ENCODE measurements at places on chromosomes 1 and 21. TPM values are rescaled to one million over a fixed set of nuclear protein-coding genes. Genes with fewer than 3 reads are reported as not detected.

GRCh38 chr1:43590388-43590925 is 59.5 kb upstream of the KDM4A start:
- no peak for DNase-seq
- H3K27me3 ChIP-seq: no peaks in the 10 kb centered on the region
- H3K27ac ChIP-seq: no peak overlapping the region
- H3K4me3 ChIP-seq: no peak overlapping the region
- H3K36me3 ChIP-seq: no peaks in the 10 kb centered on the region

DNA sequence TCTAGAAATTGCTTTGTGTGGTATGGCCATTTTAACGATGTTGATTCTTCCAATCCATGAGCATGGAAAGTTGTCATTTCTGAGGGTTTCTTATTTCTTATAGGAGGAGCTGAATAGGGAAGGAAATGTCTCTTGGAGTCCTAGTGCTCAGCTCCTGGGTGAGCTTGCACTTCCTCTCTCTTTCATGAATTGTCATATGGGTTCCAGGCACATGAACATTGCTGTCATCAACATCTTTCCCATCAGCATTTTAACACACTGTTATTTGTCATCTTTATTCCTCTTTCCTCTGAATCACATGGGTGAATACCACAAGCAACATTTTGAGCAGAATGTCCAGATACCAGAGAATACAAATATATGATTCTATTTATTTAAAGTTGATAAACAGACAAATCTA is 23.4 kb downstream of the SLAMF6 start:
- H3K36me3 ChIP-seq: peaks cover 2% of the 10 kb centered on the region
- H3K27ac ChIP-seq: no peak overlapping the region
- no peaks in the 10 kb centered on the region for H3K27me3 ChIP-seq

DNA sequence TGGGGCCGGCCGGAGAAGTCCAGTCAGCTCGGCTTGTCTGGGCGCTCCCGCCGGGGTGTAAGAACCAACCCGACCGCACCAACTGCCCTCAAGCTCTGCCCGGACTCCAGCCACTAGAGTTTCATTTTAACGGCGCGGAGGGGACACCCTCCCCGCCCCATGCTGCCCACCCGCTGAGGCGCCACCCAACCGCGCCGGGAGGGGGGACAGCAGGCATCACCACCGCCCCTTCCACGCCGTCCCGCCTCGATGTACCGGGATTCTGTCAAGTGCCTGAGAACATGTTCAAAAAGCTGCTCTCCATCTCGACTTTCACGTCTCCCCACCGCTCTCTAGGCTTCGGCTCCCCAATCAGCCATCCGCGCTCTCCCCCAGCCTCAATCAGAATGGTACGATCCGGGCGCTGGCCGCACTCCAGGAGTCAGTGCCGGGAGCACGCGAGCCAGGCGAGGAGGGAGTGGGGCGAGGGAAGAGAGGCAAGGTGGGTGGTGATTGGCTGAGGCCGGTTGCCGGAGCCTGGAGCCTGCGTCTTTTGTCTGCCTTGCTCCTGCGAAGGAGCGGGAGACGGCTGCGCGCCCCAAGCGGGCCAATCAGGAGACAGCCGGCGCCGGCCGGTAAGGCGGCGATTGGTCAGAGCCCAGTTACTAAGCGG is at the start of gene PIK3R3:
PIK3R3 (minus strand) TSS at position 101 of the 652 bp plus-strand sequence. CDS start 677 bp downstream, outside the sequence.
- peaks cover 9% of the 10 kb centered on the region for H3K4me1 ChIP-seq
- peaks cover 11% of the 10 kb centered on the region for H3K27me3 ChIP-seq
- peak; percentile 94 for DNase-seq
- no peaks in the 10 kb centered on the region for H3K36me3 ChIP-seq
- H3K4me3 ChIP-seq: peak within 1 kb of the TSS; percentile 83

- H3K4me3 ChIP-seq: no peak overlapping the region
- no peaks in the 10 kb centered on the region for H3K36me3 ChIP-seq
- no peaks in the 10 kb centered on the region for H3K4me1 ChIP-seq
- no peak overlapping the region for H3K27ac ChIP-seq
- H3K27me3 ChIP-seq: no peaks in the 10 kb centered on the region
- DNase-seq: no peak
Observed at GRCh38 chr1:99370476-99370875, 106.2 kb downstream of the PLPPR4 start.

- no peak for DNase-seq
- H3K36me3 ChIP-seq: no peaks in the 10 kb centered on the region
- no peak overlapping the region for H3K27ac ChIP-seq
- no peaks in the 10 kb centered on the region for H3K27me3 ChIP-seq
- no peak overlapping the region for H3K4me3 ChIP-seq
- H3K4me1 ChIP-seq: peaks cover 19% of the 10 kb centered on the region
Observed at GRCh38 chr1:56548571-56548970, 30.8 kb downstream of the PLPP3 start.

DNA sequence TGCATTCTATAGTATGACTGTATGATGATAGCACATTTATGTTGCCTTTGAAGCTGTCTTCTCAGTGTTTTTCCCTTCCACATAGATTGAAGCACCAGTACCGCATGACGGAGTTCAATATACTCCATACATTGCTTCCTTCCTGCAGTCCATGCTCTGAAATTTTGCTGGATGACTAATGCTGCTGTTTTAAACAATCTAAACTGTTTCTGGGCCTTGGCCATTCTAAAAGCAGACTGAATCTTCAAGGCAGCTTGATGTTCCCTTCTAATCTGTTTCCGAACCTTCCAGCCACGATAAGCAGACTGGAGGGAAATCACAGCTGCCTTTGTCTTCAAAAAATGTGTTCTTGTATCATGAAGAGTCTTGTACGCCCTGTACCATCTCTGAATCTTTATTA is 36.2 kb upstream of the F13B start:
- H3K4me1 ChIP-seq: no peaks in the 10 kb centered on the region
- H3K4me3 ChIP-seq: no peak overlapping the region
- H3K27ac ChIP-seq: no peak overlapping the region
- peaks cover 46% of the 10 kb centered on the region for H3K36me3 ChIP-seq
- H3K27me3 ChIP-seq: no peaks in the 10 kb centered on the region

The FOXD2 gene
- polyA plus RNA-seq: 0.16 TPM

The TM2D1 gene
- polyA plus RNA-seq: 33.6 TPM

The OR2T33 gene
- polyA plus RNA-seq: not detected

The KCNJ15 gene
- 1.3 TPM for polyA plus RNA-seq

The PLA2G2D gene
- polyA plus RNA-seq: 1.6 TPM

All from thymus (tissue), 14 donors.